ENCODE measurements at places on chromosomes 16 and 17.

- DNase-seq, result no peak
These were observed 94.6 kb upstream of the SMIM36 start for GRCh38 chr17:55605705-55606487.

DNA sequence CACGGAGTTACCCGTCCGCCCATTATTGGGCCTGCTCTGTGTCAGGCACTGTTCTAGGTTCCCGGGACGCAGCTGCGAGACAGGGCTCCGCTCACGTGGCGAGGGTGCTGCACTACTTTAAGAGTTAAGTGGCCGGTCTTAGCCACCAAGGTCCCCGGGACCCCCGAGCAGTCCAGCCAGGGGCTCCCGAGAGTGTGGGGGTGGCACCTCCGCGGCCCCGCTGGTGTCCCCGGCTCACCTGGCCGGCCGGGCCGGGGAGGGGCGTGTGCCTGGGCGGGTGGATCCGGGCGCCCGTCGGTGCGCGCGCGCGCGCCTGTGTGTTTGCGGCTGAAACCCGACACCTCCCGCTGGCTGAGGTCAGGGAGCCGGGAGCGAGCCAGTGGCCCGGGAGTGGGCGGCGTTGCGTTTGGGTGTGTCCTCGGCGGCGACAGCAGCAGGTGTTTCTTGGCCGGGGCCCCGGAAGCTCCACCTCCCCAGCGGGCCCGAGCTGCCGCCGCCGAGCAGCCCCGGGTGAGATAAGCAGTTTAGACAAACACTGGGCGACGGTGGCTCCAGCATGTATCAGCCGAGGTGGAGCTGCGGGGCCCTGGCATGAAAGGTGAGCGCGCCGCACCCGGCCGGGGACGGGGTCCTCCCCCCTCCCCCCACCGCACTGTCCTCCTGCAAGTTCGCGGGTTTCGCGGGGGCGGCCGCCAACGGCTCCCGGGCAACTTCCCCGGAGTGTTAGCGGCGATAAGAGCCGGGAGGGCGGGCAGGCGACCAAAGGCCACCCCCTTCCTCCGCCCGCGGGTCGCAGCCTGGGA lies at the start of gene GSE1:
Gene GSE1, plus strand, starts transcription at position 522 of the 803 bp plus-strand sequence. Its CDS starts 70 bp downstream, at position 592.
- DNase-seq, result peak; percentile 36

- no peak for DNase-seq
These were observed 41.8 kb downstream of the NOL11 start for GRCh38 chr17:67759355-67760171.

- no peak for DNase-seq
These were observed 108.9 kb downstream of the MAP2K6 start for GRCh38 chr17:69523244-69523861.

- DNase-seq, result no peak
These were observed 410.7 kb downstream of the TMEM114 start for GRCh38 chr16:8179615-8180014.

- no peak for DNase-seq
These were observed 47.7 kb downstream of the ZFHX3 start for GRCh38 chr16:73000020-73000906.

DNA sequence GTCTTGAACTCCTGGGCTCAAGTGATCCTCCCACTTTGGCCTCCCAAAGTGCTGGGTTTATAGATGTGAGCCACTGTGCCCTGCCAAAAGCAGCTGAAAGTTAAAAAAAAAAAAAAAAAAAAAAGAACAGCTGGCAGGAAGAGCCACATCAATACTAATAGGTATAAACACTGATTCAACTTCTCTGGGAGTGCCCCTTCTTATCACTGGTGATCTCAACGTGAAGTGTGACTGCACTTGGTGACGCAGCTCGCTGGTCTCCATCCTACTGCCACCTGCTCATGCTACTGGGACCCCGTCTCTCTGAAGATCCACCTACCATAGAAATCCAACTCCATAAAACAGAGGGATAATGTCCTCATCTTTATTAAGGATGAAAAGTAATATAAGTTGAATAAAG lies 40.8 kb downstream of the RNF157 start:
- DNase-seq, result no peak
